Progenitor cell of endocrine pancreas (in vitro differentiated cells): ENCODE measurements at places on chromosomes 1 and 21. TPM values are rescaled to one million over a fixed set of nuclear protein-coding genes. Genes with fewer than 3 reads are reported as not detected.
A peak's percentile ranks its signal among the peaks of the same experiment; 100 is the strongest.

The ADGRL4 gene
- total RNA-seq, result not detected in 2 replicates

The FCN3 gene
- not detected in 2 replicates for total RNA-seq

The AKR7A3 gene
- 2.1 and 2.7 TPM in 2 replicates for total RNA-seq

The TIE1 gene
- 0.53 and 1.2 TPM in 2 replicates for total RNA-seq

The PKLR gene
- total RNA-seq, result 0.16 and 0.57 TPM in 2 replicates

The OPRD1 gene
- total RNA-seq, result 0.67 and 0.71 TPM in 2 replicates

The IGSF9 gene
- 68.2 and 68.6 TPM in 2 replicates for total RNA-seq

The LCE2B gene
- not detected in 2 replicates for total RNA-seq

DNA sequence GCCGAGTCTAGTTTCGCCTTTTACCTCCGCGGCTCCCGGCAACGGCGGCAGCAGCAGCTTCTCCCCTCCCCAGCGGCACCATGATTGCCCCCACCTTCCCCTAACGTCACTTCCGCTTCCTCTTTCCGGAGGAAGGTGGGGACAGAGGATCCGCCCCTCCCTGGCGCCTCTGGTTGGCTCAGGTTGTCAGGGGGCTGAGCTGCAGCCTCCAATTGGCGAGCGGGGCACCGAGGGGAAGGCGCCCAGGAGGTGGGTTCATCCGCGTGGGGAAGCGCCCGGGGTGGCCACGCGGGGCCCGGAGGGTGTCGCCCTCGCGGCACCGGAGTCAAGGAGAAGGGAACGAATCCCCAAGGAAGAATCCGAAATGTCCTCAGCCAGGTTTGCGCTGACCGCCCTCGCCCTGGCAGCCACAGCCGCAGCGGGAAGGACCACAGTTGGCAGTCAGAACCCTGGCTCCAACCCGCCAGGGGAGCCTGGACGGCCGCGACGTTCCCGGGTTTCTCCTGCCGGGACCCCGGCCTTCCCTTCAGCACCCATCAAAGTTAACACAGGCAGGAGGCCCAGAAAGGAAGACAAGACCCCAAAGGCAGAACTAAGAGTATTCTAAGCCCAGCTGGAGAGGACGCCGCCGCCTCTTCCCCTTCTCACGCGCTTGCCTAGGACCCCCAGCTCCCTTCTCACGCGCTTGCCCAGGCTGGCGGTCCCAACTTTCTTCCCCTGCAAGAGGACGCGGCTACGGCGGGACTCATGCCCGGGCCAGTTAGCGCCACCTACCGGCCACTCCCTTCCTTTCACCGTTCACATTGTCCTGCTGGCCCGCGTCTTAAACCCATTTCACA, at the start of gene MTF1:
TSS of gene MTF1 (minus strand) at position 86 of the 839 bp plus-strand sequence. CDS start 1,934 bp downstream, outside the sequence.
- peak within 1 kb of the TSS; percentile 96 for H3K27ac ChIP-seq
- peak; percentile 89 for DNase-seq
- no peaks in the 10 kb centered on the region for H3K27me3 ChIP-seq
- peaks cover 9% of the 10 kb centered on the region for H3K4me1 ChIP-seq

DNA sequence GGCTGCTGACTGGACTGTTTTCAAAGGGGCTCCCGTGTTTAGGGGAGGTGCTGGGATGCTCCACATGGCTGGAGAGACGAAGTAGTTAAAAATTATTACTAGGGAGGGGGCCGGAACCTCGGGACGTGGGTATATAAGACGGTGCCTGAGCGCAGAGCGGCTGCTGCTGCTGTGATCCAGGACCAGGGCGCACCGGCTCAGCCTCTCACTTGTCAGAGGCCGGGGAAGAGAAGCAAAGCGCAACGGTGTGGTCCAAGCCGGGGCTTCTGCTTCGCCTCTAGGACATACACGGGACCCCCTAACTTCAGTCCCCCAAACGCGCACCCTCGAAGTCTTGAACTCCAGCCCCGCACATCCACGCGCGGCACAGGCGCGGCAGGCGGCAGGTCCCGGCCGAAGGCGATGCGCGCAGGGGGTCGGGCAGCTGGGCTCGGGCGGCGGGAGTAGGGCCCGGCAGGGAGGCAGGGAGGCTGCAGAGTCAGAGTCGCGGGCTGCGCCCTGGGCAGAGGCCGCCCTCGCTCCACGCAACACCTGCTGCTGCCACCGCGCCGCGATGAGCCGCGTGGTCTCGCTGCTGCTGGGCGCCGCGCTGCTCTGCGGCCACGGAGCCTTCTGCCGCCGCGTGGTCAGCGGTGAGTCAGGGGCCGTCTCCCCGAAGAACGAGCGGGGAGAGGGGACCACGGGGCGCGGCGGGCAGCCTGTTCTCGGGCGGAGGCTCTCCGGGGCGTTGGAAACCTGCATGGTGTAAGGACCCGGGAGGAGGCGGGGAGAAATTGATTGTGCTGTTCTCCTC, at the start of gene CHODL:
TSS of gene CHODL (plus strand) at position 163 of the 793 bp plus-strand sequence. CDS start at position 554, 391 bp downstream.
- no peak within 1 kb of the TSS for H3K27ac ChIP-seq
- H3K4me3 ChIP-seq, result peak within 1 kb of the TSS; percentile 72
- peak; percentile 15 for DNase-seq
- H3K4me1 ChIP-seq, result peaks cover 4% of the 10 kb centered on the region
- H3K36me3 ChIP-seq, result no peaks in the 10 kb centered on the region

DNA sequence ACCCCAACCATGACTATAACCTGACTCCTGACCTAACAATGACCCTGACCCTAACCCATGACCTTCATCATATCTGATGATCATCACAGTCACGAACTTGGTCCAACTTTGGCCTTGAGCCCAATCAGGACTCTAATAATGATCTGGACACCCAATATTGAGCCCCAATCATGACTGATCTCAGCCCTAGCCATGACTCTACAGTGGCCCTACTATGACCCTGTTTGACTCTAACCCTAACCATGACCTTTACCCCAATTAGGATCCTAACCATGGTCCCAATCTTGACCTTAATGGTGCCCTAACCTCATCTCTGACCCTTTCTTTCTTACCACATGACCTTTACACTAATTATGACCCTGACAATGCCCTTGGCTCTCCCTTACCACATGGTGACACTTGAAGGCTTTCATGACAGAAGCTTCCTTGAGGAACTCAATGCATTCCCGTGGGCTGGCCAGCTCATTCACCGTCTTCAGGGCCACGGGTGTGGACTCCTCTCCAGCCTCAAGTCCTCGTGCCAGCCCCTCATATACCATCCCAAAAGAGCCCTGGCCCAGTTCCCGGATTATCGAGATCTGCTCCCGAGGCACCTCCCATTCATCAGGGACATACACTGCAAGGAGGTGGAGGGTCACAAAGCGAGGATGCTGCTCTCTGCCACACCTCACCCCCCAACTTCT, 16.2 kb downstream of the INSRR start:
- no peak overlapping the region for H3K27ac ChIP-seq
- H3K36me3 ChIP-seq, result no peaks in the 10 kb centered on the region
- H3K4me3 ChIP-seq, result no peak overlapping the region
- DNase-seq, result no peak
- peaks cover 85% of the 10 kb centered on the region for H3K27me3 ChIP-seq

DNA sequence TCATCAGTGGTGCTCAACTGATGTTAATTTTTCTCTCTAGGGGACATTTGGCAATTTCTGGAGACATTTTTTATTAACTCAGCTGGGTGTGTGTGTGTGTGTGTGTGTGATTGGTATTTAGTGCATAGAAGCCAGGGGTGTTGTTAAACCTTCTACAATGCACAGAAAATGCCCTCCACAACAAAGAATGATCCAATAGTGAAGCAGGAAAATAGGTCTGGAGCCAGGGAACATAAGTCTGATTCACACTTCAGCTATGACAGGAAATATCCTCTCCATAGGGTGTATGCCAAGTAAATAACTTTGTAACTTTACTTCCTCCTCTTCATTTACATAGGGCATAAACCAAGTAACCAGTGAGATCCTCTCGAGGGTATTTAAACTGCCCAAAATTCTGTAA, 25.1 kb upstream of the TMEM61 start:
- peaks cover 9% of the 10 kb centered on the region for H3K4me1 ChIP-seq
- no peaks in the 10 kb centered on the region for H3K36me3 ChIP-seq
- H3K27ac ChIP-seq, result no peak overlapping the region
- H3K27me3 ChIP-seq, result no peaks in the 10 kb centered on the region

DNA sequence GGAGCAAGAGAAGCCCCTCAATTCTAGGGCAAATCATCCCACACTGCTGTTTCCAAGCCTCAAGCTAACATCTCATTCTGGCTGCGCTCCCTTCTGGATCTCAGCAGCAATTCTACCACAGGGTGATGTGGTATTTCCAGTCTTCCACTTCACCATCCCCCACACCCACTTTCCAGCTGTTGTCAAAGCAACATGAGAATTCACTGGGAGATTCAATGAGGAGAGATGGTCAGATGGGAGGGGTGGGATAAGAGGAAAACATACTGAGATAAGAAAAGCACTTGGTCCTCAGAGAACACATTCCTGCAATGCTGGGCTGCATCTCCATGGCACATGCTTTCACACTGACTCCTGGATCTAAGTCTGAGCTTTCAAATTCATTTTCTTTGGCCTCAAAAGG, 47.3 kb upstream of the LRRC52 start:
- no peak for DNase-seq
- H3K27me3 ChIP-seq, result peaks cover 9% of the 10 kb centered on the region
- peaks cover 15% of the 10 kb centered on the region for H3K4me1 ChIP-seq
- H3K27ac ChIP-seq, result no peak overlapping the region
- H3K4me3 ChIP-seq, result no peak overlapping the region

DNA sequence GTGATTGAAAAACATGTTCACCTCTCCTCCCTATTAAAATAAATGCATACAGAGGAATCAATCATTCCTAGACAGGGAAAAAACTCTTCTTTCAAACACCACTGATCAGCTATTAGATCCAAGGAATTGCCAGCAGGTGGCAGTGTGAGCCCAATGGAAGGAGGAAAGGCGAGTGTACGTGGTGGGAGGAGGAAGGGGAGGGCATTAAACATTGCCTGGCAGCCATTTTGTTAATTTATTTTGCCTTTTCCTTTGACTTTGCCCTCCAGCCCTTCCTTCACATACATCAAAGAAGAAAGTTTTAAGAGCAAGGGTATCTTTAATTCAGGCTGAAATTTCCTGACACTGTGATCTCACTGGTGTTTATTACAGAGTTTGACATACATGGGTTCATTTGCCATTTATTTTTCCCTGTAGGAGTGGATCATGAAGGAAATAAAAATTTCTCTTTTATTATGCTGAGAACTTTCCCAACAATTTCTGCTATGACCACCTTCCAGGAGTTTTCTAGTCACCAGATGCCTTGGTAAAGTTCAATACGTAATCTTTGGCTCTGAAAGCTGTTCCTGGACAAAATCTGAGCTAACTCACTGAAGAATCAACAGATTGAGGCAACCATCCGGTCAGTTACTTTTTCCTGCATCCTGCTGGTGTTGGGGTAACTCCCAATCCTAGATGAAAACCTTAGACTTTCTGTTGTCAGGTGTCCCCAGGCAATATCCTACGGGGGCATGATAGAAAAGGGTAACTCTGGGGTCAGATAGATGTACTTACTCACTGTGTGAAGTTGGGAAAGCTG, 1.9 kb upstream of the GNAI3 start:
- peak; percentile 79 for DNase-seq
- peaks cover 18% of the 10 kb centered on the region for H3K4me1 ChIP-seq
- H3K27ac ChIP-seq, result peak overlapping the region; percentile 95
- H3K36me3 ChIP-seq, result no peaks in the 10 kb centered on the region
- H3K27me3 ChIP-seq, result peaks cover 20% of the 10 kb centered on the region

DNA sequence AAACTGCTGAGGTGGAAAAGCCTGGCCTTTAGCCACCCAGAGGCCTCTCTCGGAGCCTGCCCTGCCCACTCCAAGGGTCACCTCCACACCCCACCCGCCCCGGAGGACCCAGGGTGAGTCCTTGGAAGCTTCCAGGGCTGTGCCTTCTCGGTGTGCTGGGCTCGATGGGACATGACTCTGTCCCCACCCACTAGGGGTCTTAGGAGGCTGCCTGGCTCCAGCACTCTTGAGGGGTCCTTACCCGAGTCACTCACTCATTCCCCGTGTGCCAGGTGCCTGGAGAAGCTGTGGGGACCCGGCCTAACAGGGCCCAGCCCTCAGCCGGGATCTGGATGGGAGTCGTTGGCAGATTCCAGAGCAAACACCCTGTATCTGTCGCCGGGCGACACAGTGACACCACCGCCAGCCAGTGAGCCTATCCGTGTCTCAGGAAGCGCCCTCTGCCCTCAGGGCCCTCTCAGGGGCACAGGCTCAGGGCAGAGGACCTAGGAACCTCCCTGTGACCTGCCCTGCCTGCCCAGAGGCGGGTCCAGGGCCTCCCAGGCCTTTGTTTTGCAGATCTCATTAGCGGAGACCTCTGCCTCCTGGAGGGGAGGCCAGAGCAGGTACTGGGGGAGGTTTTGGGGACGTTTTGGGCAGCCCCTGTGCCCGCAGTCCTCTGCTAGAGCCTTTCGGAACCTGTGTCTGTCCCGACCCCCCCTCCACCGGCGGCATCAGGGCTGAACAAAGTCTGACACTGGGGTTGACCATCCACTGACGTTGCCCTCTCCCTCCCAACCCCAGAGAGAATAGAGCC, 3.1 kb upstream of the PRKCZ start:
- peaks cover 13% of the 10 kb centered on the region for H3K27me3 ChIP-seq
- H3K36me3 ChIP-seq, result no peaks in the 10 kb centered on the region
- peaks cover 7% of the 10 kb centered on the region for H3K4me1 ChIP-seq
- no peak overlapping the region for H3K27ac ChIP-seq

DNA sequence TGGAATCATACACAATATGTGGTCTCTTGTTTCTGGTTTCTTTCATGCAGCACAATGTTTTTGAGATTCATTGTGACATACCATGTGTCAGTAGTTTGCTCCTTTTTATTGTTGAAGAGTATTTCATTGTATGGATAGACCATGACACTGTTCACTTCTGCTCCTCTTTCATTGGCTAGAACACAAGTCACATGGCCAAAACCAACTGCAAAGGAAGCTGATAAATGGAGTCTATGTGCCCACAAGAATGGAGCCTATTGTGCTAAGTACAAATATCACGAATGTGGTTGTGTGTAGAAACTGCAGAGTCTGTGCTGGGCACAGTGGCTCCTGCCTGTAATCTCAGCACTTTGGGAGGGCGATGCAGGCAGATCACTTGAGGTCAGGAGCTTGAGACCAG, 28.6 kb upstream of the FNBP1L start:
- no peak overlapping the region for H3K4me3 ChIP-seq
- H3K4me1 ChIP-seq, result peaks cover 7% of the 10 kb centered on the region
- no peaks in the 10 kb centered on the region for H3K27me3 ChIP-seq
- no peak for DNase-seq

DNA sequence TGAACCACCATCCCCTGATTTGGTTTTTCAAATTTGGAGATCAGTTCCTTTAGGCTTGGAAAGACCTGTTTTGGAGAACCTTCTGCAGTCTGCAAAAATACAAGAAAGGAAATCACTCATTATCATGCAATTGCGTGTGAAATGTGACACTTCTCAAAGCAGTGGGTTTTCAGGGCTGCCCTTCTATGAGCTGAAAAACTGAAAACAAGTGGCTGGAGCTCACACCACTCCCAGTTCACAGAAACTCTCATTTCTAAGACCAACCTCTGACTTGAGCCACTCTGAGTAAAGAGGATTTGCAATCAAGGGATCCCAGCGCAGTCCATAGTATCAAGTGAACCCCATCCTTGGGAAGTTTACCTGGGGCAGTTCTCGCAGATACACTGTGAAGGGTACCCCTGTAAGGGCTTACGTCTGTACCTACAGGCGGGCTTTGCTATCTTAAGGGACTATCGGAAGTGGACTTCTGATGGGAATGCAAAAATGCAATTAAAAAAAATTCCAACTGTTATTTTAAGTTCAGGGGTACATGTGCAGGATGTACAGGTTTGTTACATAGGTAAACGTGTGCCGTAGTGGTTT, 12.8 kb downstream of the SH2D1B start:
- H3K27ac ChIP-seq, result no peak overlapping the region
- no peak overlapping the region for H3K4me3 ChIP-seq
- H3K27me3 ChIP-seq, result peaks cover 32% of the 10 kb centered on the region
- H3K36me3 ChIP-seq, result no peaks in the 10 kb centered on the region
